RWPE2 (cell line): ENCODE measurements at places on chromosomes 5 and 9.

- DNase-seq: no peak
Observed at GRCh38 chr9:12415361-12415760, 277.8 kb upstream of the TYRP1 start.

- DNase-seq: peak; percentile 49
Observed at GRCh38 chr9:93648836-93649235, 72.5 kb downstream of the PHF2 start.

DNA sequence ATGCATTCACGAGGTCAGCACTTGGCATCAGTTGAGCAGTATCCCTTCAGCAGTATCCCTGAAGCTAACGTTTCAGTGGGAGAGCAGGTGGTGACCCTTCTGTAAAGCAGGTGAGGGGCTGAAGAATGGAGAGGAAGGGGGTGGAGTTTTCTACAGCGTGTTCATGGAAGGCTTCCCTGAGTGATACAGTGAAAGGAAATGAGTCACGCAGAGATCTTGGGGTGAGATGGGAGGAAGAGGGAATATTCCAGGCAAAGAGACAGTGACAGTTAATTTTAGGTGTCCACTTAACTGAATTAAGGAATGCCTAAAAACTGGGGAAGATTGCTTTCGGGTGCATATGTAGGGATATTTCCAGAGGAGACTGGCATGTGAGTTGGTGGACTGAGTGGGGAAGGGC is 25.7 kb downstream of the TAS2R1 start:
- no peak for DNase-seq

DNA sequence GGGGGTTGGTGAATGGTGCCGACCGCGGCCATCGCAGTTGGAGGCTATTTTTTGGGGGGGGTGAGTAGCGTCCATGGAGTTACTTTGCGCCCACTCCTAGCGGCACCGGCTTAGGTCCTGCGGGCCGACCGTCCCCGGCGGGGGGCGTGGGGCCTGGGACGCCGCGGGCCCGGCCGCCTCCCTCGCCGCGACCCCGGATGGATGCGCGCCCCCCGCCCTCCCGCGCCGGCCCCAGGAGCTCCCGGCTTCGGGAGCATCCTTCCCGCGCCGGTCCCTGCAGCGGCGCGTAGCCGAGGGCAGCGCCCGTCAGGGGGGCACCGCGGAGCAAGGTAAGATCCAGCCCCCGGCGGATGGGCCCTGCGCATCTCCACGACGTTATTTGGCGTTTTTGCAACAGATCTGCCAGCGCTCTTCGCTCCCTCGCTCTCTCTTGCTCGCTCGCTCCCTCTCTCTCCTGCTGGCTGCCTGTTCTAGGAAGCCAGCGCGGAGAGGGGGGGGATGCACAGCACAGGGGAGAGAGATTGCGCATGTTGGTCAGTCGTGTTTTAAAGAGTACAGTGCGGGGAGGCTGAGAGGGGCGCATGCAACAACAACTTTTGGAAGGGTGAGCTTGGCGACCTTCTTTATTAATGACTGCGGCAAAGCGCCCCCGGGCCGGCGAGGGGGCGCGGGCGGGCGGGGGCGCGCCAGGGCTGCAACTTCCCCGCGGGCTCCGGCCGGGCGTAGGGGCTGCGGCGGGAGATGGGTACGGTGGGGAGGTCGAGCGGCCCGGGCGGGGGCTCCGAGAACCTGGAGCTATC is 413 bp downstream of the JADE2 start:
- DNase-seq: peak; percentile 88

GRCh38 chr5:167152561-167152960 is 1138.9 kb upstream of the WWC1 start:
- no peak for DNase-seq

DNA sequence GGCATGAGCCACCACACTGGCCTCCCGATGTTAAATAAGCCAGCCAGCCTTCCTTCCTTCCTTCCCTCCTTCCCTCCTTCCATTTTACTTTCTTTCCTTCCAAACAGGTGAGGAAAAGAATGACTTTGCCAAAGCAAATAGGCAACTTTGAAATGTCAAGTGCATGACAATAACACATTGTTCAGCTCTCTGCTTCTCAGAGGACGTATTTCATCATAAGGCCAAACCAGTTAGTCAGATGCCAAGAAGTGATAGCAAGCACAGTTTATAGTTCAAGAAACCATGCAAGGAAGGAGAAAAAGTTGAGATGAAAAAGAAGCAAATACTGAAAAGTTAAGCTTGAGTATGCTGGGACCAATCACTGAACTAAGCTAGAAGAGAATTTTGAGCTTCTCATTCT is 29.5 kb downstream of the POU4F3 start:
- no peak for DNase-seq

DNA sequence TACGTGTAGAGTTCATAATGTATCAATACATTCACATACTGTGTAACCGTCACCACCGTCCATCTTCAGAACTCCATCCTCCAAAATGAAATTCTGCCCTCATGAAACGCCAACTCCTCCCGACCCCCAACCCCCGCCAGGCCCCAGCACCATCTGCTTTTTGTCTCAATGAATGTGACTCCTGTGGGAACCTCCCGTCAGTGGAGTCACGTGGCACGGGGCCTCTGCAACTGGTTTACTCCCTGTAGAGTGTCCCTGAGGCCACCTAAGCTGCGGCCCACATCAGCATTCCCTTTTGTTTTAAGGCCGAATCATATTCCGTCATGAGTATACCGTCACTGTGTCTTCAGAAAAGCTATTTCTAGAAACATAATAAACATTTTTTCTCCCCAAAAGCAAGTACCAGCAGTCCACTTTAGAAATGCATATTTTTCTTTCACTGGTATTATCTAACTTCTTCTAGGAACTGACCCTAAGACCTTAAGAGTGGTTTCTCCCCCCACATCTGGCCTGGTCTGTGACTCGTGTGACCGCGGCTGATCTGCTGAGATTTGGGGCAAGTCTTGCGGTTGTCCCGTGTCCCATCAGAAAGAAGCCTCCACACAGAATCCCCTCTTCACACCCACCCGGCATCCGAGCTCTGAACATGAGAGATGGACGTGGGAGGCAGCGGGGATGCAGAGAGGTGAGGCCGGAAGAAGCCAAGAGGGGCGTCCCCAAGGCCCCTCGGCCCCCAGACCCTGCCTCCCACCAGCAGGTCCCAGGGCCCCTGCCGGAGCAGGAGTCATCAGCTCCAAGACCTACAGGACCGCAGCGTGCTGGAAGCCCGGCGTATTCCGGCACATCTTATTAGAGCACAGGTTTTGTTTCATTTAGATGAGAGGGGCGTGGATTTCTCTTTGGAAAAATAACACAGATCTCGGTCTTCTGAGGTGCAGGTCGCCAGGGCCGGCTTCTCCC is 38.3 kb downstream of the SLC6A3 start:
- peak; percentile 58 for DNase-seq

DNA sequence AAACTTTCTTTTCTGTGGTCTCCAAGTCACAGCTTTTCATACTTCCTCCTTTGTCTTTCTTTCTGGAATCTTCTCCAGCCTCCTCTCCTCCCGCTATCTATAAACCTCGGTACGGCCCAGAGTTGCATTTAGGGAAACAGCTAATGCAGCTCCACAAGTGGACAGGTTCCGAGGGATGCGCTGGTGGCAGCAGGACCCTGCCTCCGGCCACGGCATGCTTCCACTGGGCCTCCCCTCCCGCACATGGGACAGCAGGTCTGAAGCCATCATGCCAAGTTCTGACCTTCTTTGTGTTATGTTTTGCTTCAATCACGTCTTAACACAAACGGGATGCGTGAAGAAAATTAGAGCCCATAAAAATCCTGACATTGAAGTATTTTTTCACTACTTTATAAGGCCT is 136.9 kb downstream of the IRX2 start:
- DNase-seq: no peak

DNA sequence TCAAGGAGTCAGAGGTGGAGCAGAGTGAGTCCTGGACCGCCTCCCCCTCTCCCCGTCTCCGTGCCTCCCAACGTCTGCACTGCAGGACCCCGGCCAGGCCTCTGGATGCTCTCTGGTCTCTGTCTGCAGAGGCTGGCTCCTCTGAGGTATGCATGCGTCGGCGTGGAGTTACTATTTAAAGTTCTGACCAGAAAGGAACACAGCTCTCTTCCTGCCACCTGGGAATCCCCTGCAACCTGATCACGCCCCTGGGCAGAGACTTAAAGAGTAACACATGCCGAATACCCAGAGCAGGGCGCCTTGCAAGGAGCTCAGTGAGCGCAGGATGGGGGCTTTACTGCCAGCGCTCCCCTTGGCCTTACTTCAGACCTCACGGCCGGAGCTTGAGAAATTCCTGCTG is 16.0 kb downstream of the ANXA6 start:
- no peak for DNase-seq

DNA sequence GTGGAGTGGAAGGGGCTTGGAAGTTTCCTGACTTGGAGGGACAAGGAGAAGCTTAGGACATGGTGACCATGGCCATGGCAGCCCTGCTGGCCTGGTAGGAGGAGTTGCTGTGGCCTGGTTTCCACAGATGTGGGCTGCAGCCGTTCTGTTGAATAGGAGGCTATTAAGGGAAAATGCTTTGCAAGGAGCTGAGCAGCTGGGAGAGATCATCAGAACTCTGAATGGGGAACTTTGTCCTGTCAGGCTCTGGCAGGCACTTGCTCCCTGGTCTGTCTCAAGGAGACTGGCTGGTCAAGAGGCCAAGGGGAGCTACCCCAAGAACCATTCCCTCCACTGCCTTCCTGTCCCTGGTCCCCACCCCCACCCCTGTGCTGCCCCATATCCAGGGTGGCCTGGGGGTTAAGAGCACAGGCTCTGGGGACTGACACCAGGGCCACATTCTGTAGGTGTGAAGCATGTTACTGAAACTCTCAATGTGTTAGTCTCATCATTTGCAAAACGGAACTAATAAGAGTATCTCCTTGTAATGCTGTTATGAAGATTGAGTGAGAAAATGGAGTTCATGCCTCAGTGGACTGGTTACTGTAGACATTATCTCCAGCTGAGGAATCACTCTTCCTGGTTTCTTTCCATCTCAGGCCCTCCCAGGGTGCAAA is 84.0 kb upstream of the ARAP3 start:
- DNase-seq: no peak

GRCh38 chr9:16074963-16075362 is 522.1 kb downstream of the CCDC171 start:
- DNase-seq: no peak

DNA sequence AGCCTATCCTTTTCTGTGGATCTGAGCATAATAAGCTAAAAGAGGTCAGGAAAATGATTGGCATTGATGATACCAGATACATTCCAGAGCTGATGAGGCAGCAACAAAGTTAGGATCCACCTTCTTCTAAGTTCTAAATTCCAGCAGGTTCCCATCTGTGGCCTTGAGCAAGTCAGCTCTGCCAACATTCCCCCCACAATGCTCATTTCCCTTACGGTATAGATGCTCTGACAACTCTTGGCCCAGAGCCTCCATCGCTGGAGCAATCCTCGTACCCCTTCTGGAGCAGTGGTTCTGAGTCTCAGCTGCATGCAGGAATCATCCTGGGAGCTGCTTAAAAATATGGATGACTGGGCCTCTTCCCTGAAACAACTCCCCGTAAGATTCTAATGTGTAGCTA is 78.1 kb downstream of the MED27 start:
- DNase-seq: no peak

DNA sequence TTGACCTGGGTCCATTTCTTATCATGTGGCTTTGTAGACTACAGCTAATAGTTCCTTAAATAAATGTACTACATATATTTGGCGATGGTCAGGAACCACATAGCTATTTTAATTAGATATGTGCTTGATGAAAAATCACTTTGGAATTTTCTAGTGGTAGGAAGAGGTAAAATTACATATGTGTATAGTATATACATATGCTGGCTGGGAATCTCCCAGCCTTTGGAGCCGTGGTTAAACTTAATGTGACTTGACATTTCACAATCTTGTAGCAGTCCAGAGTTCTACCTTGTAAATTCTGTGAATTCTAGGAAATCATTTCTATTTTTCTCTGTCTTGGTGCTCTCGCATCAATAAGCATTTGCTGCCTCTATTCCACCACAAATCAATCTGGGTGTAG is 565.0 kb downstream of the DMRTA1 start:
- DNase-seq: no peak

DNA sequence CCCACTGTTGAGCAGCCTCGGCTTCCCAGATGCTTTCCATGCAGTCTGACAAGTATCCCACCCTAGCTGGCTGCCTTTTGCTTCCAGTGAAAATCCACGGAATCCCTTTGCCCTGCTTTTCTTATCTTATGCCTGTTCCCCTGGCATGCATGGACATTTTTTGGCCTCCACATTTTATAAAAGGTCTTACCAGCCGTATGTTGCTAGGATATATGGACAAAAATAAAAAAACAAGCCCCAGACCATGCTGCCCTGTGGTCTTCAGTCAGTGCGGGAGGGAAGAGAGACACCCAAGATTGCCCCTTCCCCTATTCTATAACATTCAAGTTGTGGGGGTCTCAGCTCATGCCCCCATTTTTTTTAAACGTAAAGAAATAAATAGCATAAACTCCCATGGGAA is 129.6 kb downstream of the COL23A1 start:
- no peak for DNase-seq

DNA sequence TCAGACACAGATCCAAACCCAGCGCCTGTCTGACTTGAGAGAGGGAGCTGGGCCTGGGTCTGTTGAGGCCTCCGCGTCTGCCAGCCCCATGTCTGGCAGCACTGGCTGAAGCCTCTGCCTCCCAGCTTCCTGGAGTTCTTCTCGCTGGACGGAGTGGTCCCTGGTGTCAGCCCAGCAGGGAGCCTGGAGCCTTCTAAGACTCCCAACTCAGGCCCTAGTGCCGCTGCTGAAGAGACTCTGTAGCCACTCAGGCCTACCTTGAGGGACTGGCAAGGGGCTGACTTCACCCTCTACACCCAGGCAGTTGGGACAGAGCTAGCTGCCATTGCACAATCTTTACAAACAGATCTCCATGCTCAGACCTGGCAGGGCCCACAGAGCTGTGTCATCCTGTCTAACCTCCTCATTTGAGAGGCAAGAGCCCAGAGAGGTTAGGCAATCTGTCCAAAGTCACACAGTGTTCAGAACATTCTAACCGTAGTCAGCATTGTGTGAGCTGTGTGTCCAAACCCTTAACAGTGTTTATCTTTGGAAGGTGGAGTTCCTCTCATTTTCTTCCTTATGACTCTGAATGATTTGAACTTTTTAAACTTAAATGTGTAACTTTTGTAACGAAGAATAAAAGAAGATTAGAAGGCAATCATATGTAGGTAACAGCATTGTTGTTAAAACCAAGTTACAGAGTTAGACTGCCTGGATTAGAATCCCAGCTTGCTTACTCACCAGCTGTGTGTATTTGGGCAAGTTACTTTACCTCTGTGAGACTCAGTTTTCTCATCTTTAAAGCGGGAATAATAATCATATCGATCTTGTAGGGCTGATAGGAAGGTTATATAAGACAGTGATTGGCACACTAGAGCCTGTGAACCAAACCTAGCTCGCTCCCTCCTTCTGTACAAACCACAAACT is 4.6 kb upstream of the DUSP1 start:
- peak; percentile 93 for DNase-seq

- DNase-seq: no peak
Observed at GRCh38 chr5:145378226-145378625, 456.9 kb downstream of the PRELID2 start.

DNA sequence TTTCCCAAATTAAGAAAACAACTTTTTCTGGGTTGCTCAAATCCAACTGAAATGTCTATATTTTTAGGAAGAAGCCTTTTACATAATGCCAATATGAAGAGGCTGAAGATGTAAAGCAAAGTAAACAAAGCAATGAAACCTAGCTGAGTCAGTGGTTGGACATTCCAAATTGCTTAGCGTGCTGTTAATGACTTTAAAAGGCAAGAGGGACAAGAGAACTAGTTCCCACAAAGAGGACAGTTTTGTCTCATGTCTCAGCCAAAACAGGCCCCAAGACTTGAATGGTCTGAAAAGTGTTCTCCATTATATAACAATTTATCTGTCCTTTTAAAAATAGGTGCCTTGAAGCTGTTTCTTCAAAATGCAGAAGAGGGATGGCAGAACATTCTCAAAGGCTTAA is 407.0 kb downstream of the ENC1 start:
- DNase-seq: no peak

GRCh38 chr9:5644501-5644900 is 15.6 kb downstream of the RIC1 start:
- DNase-seq: no peak
